ENCODE measurements at places on chromosomes 16 and 17.

DNA sequence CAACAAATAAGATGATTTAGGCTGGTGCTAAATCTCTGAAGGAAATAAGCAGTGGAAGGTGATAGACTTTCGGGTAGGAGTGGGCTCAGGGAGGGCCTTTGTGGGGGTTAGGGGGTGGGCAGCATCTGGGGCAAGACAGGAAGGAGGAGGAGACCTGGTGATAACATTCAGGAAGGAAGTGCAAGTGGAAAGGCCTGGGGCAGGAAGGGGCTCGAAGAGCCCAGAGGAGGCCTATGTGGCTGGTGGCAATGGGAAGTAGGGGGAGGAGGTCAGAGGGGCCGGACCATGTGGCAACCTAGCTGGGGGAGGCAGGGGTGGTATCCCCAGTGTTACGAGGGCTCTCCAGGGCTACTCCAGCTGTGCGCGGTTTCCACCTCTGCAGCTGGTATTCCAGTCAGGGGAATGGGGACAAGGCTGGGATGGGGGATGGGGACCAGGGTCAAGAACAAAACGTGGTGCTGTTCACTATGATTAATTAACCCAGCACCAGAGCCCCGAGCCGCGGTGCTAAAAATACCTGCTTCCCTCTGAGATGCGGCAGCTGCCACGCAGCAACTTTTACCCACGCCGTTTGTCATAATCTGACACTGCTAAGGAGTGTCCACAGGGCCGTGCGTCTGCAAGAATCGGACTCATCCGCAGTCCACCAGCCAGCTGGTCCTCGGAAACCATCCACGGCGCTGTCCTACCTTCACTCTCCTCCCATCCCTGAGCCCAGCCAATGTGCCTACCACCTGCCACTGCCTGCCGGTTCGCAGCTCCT, 5.2 kb upstream of the CCDC182 start:
- DNase-seq = no peak

GRCh38 chr17:33980193-33980592, 274.9 kb upstream of the CCL2 start:
- DNase-seq = no peak

DNA sequence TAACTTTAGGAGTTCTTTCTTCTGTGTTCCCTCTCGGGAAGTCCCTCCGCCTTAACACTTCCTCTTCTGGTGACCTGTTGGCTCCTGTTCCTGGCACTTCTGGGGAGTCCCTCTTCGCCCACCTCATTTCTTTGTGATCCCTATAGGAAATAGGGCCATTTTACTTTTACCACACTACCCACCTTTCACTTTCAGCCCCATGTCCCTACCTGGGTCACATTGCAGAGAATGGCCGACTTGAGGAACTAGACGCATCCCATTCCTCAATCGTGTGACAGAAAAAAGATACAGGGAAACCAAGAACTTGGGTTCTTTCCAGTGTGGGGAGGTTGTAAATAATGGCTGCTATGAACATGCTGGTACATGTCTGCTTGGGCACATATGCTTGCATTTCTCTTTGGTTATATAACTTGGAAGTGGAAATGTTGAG, 6.6 kb downstream of the IL21R start:
- DNase-seq = no peak

DNA sequence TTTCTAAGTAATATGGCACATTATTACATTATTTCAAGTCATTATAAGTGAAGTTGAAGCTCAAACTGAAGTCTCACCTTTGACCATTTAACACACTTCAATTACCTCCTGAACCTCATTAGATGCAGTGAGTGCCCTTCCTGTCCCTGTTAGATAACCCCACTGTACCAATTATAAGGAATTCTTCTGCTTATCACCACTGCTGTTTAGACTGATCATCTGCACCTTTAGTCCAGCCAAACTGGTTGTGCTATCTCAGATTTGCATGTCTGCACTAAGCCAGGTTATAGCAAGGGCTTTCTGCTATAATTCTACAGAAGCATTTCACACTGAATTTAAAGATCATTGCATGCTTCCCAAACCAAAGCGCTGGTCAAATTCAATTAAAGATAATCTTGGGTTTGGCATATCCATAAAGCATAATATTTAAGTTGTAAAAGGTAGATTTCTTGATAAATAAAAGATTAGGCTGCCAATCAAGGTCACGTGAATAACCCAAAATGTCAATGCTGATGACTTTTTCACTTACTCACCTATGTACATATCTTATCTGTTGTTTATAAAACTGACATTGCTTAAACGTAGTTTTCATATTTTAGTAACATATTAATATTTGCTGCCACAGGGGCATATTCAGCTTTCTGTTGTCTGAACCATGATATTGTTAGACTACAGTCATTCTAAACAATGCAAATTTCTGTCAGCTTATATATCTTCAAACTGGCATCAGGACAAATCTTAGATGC, 11.9 kb downstream of the ITFG1 start:
- DNase-seq = no peak

- DNase-seq = no peak
Measured at GRCh38 chr16:50915120-50915519, 173.2 kb downstream of the CYLD start.

DNA sequence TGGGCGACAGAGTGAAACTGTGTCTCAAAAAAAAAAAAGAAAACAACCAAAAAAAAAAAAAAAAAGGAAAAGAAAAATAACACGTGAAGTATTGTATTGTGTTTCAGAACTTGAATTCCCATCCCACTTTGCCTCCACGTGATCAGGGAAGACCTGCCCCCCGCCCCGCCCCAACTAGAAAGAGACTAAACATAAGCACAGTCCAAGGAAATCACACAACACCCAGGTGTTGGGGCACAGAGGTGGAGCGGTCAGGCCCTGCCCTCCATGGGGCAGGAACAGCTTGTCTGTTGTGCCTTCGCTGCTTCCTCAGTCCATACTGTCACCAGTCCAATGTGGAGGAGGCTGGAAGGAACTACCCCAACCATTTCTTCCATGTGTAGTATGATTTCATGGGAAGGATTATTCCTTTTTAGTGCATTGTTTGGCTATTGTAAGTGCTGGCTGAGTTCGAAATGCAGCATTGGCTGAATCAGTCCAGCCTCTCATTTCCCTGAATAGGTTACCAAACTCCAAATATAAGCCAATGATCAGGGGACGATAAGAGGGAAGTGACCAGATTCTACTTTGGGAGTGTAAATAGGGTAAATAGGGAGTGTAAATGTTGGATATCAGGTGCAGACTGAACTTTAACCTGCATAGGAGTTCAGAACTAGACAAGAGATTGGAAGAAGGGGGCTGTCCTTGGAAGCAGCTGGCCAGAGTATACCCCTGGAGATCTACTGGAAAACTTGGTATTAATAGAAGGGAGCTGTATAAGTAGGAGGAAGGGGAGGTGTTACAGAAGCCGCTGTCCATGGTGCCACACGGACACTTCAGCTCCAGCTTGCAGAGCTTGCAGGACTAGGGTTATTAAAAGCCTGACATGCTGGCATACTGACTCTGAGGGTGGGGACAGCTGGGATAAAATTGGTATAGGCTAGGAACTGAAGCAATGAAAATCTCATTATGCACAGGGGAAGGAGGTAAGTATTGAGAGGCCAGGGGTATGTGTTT, 50.7 kb downstream of the TANGO6 start:
- no peak for DNase-seq

DNA sequence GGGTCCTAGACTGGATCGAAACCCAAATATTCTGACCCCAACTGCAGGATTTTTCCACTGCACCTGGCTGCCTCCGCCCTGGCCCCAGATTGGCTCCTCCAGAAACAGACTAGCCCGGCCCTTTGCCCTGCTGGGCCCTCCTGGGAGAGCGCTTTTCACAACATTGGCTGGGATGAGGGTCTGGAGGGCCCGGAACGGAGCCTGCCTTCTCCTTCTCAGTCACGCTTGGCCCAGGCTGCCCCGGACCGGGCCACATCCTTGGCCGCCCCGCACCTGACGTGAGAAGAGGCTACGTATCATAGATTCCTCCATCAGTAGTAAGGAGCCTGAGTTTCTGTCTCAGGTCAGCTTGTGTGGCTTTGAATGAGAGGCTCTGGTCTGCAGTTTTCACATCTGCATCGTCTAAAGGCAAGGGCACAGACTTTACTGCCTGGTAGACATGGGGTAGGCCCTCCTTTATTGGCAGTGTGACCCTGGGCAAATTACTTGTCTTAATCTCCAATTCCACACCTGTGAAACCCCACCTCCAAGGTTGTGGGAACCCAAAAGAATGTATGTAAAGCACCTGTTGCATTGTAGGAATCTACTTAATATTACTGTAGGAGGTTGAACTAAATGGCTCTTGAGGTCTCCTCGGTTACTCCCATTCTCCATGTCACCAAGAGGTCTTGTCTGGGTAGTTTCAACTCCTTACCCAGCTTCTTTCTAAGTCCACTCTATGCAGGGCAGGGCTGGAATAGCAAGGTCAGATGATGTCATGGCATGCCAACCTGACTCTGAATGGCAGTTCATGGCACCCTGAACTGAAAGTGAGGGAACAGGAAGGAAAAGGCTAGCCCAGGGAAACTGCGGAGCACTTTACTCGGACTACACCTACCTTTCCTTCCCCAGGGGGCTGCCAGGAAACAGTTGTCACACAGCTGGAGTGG, 661 bp downstream of the LRRC3C start:
- peak; percentile 66 for DNase-seq

- DNase-seq = no peak
Measured at GRCh38 chr16:80113873-80114574, 426.8 kb upstream of the DYNLRB2 start.
